ENCODE measurements at places on chromosomes 2 and 18.
A peak's percentile ranks its signal among the peaks of the same experiment; 100 is the strongest.

DNA sequence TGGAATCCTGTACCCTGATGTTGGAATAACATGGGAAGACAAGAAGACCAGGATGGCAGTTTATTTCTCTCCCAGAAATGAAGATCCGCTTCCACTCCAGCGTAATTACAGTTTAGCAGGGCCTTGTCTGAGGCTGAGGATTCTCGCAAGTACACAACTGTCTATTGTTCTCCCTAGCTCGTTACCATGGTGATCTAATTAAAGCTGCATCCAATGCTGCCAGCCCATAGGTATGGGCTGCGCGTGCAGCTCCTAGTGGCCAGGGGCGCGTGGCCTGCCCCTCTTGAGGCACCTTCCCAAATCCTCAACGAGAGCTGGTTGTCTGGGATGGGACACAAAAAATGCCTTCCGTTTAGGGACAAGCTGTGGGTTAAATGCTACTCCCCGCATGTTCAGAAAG lies 344.9 kb downstream of the CYRIA start:
- no peak for DNase-seq

DNA sequence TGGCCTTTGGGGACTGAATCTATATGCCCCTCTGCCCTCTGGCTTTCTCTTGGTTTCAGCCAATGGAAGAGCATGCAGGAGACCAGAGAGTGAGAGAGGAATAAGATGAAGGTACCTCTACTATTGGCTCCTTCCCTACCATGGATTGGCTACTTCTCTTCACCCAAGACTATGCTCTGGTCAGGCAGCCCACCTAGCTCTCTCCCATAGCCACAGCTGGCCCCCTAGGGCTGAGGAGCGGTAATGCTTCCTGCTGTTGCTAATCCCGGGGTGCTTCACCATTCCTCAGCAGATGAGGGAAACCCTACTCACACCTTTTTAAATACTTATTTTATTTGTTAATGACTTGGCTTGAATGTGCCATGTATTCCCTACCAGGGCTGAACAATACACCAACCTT lies 142.4 kb downstream of the MREG start:
- DNase-seq, result no peak

- DNase-seq, result no peak
Measured at GRCh38 chr2:58645017-58645416, 403.9 kb upstream of the FANCL start.

GRCh38 chr18:36809590-36810381 lies 19.0 kb downstream of the TPGS2 start:
- peak; percentile 65 for DNase-seq

DNA sequence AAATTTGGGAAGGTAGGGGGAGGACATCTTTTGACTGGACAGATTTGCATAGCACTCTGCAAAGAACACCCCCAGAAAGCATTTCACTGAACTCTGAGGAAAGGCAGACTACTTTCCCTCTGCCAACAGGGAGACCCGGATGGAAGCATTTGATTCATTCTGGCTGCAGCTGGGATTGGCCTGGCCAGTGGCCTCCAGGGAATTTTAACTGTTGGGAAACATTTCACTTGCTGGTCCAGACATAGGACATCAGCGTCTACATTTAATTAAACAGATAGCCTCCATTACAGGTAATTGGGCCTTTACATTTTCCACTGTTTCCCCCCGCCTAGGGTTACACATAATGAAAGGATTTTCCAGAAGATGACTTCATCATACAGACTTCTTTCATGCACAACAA lies 92.8 kb downstream of the MARCHF4 start:
- DNase-seq, result no peak
